Esophagus squamous epithelium (tissue), 5 donors: ENCODE measurements at places on chromosomes 6 and 20. TPM values are rescaled to one million over a fixed set of nuclear protein-coding genes. Genes with fewer than 3 reads are reported as not detected.

GRCh38 chr20:23649242-23649641 is 11.5 kb upstream of the CST3 start:
- H3K4me3 ChIP-seq = no peak overlapping the region
- no peaks in the 10 kb centered on the region for H3K36me3 ChIP-seq
- no peak for DNase-seq
- peaks cover 14% of the 10 kb centered on the region for H3K4me1 ChIP-seq

The NOL7 gene
- 75.8 TPM for total RNA-seq

- no peak overlapping the region for H3K27ac ChIP-seq
- DNase-seq = no peak
- H3K4me1 ChIP-seq = no peaks in the 10 kb centered on the region
- no peaks in the 10 kb centered on the region for H3K36me3 ChIP-seq
- H3K4me3 ChIP-seq = no peak overlapping the region
These were observed 314.4 kb downstream of the ESR1 start for GRCh38 chr6:152121910-152122309.

The PLAGL2 gene
- 8.8 TPM for total RNA-seq

DNA sequence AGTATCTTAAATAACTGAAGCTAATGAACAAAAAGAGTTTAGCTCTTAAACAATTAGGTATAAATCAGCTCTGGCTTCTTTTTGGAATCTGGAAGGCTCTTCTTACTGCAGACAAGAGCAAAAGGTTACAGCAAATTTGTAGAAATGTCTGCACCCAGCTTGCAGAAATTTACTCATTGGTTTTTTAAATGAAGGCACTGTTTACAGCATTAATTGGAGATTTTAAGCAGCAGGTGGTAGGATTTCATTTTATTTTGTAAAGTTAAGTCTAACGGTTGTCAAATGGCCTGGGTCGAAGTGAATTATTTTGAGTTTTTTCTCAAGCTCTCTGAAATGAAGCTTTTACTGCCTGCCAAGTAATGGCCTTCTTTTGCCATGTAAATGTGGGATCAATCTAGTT is 102.1 kb downstream of the NRSN1 start:
- no peaks in the 10 kb centered on the region for H3K36me3 ChIP-seq
- H3K27me3 ChIP-seq = no peaks in the 10 kb centered on the region
- no peak for DNase-seq

GRCh38 chr6:128807577-128807976 is 75.4 kb upstream of the LAMA2 start:
- H3K4me3 ChIP-seq = no peak overlapping the region
- H3K27ac ChIP-seq = no peak overlapping the region
- no peaks in the 10 kb centered on the region for H3K36me3 ChIP-seq

DNA sequence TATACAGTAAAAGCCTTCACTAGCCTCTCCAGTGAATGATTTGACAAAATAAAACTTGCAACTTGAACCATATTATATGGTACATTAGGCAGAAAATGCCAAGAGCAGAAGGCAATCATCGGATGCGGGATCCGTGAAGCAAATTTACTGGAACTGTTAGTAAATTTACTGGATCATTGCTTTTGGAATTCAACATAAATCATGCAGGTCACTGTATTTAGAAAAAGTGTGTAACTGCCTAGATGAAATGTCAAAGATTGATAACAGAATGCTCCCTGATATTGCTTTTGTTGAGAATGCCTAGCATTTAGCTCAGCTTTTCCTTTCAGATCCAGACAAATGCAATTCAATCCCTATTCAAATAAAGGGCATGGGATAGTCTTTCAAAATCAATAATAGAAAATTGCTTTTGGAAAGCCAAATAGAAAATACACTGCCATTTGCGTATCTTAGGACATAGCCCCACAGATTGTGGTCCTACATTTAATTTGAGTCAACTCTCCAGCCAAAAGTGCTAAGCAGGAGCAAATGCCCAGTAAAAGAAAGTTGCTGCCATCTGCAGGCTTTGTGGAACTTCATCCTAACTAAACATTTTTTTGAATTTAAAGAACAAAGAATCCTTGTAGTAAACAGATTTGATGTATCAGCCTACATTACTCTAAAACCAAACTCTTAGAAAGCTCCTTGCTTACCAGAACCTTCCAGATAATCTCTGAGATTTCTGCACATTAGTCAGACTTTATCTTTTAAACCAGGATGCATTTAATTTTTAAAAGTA is 109.5 kb upstream of the HSF2 start:
- H3K36me3 ChIP-seq = no peaks in the 10 kb centered on the region
- no peak overlapping the region for H3K27ac ChIP-seq

GRCh38 chr6:54440549-54440948 is 132.3 kb downstream of the TINAG start:
- no peaks in the 10 kb centered on the region for H3K36me3 ChIP-seq
- H3K4me1 ChIP-seq = no peaks in the 10 kb centered on the region
- DNase-seq = no peak

DNA sequence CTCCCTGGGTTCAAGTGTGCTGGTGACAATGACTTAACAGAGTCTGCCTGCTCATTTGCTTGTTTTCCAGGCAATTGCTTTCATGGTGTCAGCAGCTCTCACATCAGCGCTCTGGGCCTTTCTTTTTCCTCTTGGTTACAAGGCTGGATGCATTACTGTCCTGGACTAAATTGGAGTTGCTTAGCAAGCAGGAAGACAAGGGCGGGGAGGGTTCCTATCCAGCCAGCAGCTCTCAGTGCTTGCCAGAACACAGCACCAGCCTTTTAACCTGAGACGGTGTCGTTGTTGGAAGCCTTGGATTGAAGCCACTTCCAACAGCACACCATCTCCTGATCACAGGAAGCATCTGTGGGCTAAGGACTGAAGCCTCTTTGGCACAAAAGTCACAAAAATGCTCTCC is 606.9 kb downstream of the CDH26 start:
- H3K4me1 ChIP-seq = no peaks in the 10 kb centered on the region
- no peak for DNase-seq
- H3K27ac ChIP-seq = no peak overlapping the region
- no peaks in the 10 kb centered on the region for H3K27me3 ChIP-seq
- no peaks in the 10 kb centered on the region for H3K36me3 ChIP-seq

- H3K4me1 ChIP-seq = peaks cover 4% of the 10 kb centered on the region
- no peak for DNase-seq
- H3K27me3 ChIP-seq = no peaks in the 10 kb centered on the region
- no peak overlapping the region for H3K4me3 ChIP-seq
- no peaks in the 10 kb centered on the region for H3K36me3 ChIP-seq
- H3K27ac ChIP-seq = no peak overlapping the region
These were observed 45.7 kb upstream of the TMEM170B start for GRCh38 chr6:11491596-11492463.

GRCh38 chr6:33778444-33779121 is 10.3 kb downstream of the LEMD2 start:
- no peak overlapping the region for H3K27ac ChIP-seq
- H3K27me3 ChIP-seq = no peaks in the 10 kb centered on the region
- no peak overlapping the region for H3K4me3 ChIP-seq
- peaks cover 89% of the 10 kb centered on the region for H3K36me3 ChIP-seq
- peaks cover 26% of the 10 kb centered on the region for H3K4me1 ChIP-seq

DNA sequence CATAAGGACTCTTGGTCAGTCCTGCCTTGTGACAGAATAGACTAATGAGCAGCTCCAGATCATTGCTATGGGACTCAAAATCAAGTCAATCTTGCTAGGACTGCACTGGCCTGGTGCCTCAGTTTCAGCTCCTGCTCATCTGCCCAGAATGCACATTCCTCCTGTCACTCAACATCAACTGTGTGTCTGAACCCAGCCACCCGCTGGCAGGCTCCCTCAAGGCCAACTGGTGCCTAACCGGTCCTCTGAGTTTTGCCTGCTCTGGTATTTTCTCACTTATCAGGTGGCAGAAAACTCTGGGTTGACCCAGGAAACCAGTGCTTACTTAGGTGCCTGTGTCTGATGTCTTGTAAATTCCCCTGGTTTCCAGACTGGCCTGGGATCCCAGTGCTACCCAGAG is 297.7 kb downstream of the DHX35 start:
- H3K4me3 ChIP-seq = no peak overlapping the region
- H3K27ac ChIP-seq = no peak overlapping the region
- no peak for DNase-seq
- H3K36me3 ChIP-seq = no peaks in the 10 kb centered on the region
- H3K4me1 ChIP-seq = peaks cover 2% of the 10 kb centered on the region
- H3K27me3 ChIP-seq = no peaks in the 10 kb centered on the region

DNA sequence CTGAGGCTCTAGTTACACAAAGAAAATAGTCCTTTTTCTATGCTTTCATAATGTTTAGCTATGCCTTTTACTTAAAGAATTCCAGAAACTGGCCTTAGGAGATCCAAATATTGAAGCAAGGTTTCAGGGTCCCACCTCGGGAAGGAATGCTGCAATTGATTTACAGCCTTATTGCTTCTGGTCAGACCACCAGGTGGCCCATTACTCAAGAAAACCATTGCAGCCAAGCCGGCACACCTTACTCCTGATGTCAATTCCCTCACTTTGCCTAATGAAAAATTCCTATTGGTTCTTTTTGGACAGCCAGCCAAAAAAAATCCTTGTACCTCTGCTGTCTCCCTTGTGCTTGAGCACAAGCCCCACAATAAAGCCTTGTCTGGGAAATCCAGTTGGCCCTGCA is 173.9 kb downstream of the LMBRD1 start:
- H3K27ac ChIP-seq = no peak overlapping the region
- no peak overlapping the region for H3K4me3 ChIP-seq
- no peaks in the 10 kb centered on the region for H3K27me3 ChIP-seq
- H3K36me3 ChIP-seq = no peaks in the 10 kb centered on the region
- no peaks in the 10 kb centered on the region for H3K4me1 ChIP-seq
- DNase-seq = no peak

GRCh38 chr6:3743541-3743940 is 8.0 kb downstream of the PXDC1 start:
- peaks cover 13% of the 10 kb centered on the region for H3K4me1 ChIP-seq
- no peaks in the 10 kb centered on the region for H3K27me3 ChIP-seq
- H3K36me3 ChIP-seq = no peaks in the 10 kb centered on the region
- DNase-seq = no peak
- no peak overlapping the region for H3K4me3 ChIP-seq

The DAAM2 gene
- total RNA-seq = 3.7 TPM

DNA sequence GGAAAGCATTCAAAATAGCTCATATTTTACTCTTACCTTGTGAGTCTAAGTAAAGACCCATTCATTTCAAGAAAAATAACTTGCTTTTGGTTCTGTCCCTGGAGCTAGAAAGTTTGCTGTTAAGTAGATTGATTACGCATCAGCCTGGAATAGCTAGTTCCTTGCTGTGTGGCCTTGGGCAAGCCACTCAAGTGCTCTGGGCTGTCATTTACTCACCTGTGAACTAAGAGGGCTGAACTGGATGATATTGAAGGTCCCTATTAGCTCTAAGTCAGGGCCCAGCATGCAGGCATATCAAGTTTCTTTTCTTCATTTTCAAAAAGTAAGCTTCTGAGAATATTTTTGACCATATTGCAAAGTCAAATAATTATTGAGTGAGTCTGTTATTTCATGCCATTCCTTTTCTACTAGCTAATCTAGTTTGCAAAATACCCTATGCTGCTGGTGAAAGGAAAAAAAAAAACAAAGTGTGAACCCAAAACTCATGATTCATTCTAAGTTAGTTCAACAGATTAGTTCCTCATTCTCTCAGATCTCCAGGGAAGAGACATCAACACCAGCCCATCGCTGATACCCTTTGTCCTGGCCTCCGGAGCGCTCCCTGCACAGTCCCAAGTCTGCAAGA is 106.5 kb upstream of the GMDS start:
- H3K4me3 ChIP-seq = no peak overlapping the region
- H3K36me3 ChIP-seq = no peaks in the 10 kb centered on the region
- H3K27ac ChIP-seq = no peak overlapping the region
- H3K27me3 ChIP-seq = no peaks in the 10 kb centered on the region
- no peak for DNase-seq
- H3K4me1 ChIP-seq = no peaks in the 10 kb centered on the region

- no peaks in the 10 kb centered on the region for H3K27me3 ChIP-seq
- DNase-seq = no peak
- no peak overlapping the region for H3K27ac ChIP-seq
- H3K4me1 ChIP-seq = no peaks in the 10 kb centered on the region
- H3K4me3 ChIP-seq = no peak overlapping the region
These were observed 62.3 kb upstream of the NKX2-2 start for GRCh38 chr20:21575981-21576740.

The TP53TG5 gene
- not detected for total RNA-seq

GRCh38 chr6:114418304-114418972 is 75.6 kb upstream of the HS3ST5 start:
- H3K27me3 ChIP-seq = no peaks in the 10 kb centered on the region
- H3K4me3 ChIP-seq = no peak overlapping the region
- no peak overlapping the region for H3K27ac ChIP-seq

The DSP gene
- total RNA-seq = 1,491 TPM

The TMC2 gene
- total RNA-seq = not detected

DNA sequence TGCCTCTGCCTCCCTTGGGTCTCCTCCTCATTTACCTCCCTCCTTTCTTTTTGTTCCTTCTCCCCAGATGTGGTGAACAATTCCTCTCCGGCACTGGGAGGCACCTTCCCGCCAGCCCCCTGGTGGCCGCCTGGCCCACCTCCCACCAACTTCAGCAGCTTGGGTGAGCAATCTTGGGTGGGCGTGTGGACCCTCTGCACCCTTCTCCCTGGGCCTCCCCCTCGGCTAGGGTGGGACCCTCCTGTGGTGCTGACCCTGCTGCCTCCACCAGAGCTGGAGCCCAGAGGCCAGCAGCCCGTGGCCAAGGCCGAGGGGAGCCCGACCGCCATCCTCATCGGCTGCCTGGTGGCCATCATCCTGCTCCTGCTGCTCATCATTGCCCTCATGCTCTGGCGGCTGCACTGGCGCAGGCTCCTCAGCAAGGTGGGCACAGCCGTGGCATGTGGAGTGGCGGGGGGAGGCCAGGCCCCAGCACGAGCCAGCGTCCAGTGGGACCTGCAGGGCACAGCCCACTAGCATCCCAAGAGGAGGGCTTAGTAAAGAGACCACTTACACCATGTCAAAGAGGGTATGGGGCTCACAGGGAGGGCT is 8.8 kb downstream of the DDR1 start:
- no peak for DNase-seq
- peaks cover 15% of the 10 kb centered on the region for H3K4me1 ChIP-seq
- peaks cover 97% of the 10 kb centered on the region for H3K36me3 ChIP-seq
- no peak overlapping the region for H3K27ac ChIP-seq

DNA sequence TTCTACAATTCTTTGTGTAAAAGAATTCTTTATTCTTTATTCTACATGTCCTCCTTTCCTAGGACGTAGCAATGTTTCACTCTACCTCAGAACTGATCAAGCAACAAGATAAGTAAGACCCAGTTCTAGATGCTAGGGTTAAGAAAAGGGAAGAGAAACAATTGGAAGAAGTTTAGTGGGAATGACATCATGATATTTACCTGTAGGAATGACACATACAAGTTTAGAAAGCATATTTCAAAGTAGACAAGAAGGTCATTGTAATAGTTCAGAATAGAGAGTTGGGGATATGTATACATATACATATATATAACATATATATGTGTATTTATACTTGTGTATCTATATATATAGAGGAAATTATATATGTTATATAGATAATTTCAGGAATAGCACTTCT is 43.4 kb upstream of the LRRC1 start:
- no peak overlapping the region for H3K27ac ChIP-seq
- H3K27me3 ChIP-seq = no peaks in the 10 kb centered on the region
- peaks cover 9% of the 10 kb centered on the region for H3K4me1 ChIP-seq
- no peak for DNase-seq
- no peaks in the 10 kb centered on the region for H3K36me3 ChIP-seq

The CALHM6 gene
- total RNA-seq = 5.3 TPM

GRCh38 chr6:148989585-148989984 is 242.8 kb downstream of the UST start:
- no peaks in the 10 kb centered on the region for H3K27me3 ChIP-seq
- H3K27ac ChIP-seq = no peak overlapping the region
- H3K36me3 ChIP-seq = no peaks in the 10 kb centered on the region
- no peak for DNase-seq

The PCK1 gene
- total RNA-seq = 1.4 TPM

The SIRPB2 gene
- total RNA-seq = 5.9 TPM

GRCh38 chr6:63802606-63803206 is 167.1 kb downstream of the PHF3 start:
- H3K4me3 ChIP-seq = no peak overlapping the region
- no peaks in the 10 kb centered on the region for H3K36me3 ChIP-seq
- no peak overlapping the region for H3K27ac ChIP-seq
- no peaks in the 10 kb centered on the region for H3K27me3 ChIP-seq
- no peak for DNase-seq
